H54 (cell line): ENCODE measurements at places on chromosomes 13 and 19.
A peak's percentile ranks its signal among the peaks of the same experiment; 100 is the strongest.

- no peak for DNase-seq
Measured at GRCh38 chr19:1843646-1844394, 4.5 kb downstream of the REXO1 start.

DNA sequence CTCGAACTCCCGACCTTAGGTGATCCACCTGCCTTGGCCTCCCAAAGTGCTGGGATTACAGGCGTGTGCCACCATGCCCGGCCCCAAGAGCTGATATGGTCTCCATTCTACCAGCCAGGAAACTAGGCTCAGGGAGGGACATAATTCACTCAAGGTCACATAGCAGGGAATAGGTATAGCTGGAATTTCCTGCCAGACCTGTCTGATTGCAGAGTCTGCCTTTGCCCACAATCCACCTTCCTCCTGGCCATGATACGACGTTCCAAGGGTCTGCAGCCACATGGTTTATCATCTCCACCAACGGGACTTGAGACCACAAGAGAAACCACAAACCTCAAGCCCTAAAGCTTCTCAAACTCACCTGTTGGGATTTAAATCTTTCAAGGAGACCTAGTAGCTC is 32.0 kb downstream of the ZNRF4 start:
- no peak for DNase-seq

- no peak for DNase-seq
Measured at GRCh38 chr19:51139299-51140014, 2.6 kb upstream of the SIGLEC7 start.

DNA sequence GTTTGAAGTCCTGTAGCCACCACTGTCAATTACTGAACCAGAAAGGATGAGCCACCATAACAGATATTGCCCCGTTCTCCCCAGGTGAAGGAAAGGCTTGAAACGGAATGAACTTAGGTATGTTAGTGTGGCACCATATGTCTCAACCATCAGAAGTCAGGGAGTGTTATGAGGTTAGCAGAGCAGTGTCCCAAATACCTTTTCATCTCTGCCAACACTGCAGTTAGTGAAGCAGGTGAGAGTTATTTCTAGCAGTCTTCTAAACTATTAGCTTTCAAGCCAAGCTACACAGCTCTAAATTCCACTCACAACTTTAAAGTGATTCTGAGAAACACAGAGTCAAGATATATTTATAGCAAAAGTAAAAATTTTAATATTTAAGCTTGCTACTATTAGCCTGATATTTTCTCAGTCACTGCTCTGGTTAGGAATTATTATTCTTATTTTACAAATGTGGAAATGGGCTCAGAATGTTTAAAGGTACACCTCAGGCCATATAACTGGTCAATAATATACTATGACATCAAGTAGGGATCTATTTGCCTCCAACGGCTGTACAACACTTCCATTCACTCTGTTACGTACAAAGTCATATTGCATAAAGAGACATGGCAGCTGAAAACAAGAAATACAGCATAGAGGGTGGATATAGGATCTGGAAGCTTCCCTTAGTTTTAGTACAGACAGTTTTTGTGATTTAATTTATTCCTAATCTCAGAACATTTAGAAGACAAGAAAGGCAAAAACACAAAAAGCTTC is 1527.1 kb upstream of the PRR20A start:
- DNase-seq = no peak

DNA sequence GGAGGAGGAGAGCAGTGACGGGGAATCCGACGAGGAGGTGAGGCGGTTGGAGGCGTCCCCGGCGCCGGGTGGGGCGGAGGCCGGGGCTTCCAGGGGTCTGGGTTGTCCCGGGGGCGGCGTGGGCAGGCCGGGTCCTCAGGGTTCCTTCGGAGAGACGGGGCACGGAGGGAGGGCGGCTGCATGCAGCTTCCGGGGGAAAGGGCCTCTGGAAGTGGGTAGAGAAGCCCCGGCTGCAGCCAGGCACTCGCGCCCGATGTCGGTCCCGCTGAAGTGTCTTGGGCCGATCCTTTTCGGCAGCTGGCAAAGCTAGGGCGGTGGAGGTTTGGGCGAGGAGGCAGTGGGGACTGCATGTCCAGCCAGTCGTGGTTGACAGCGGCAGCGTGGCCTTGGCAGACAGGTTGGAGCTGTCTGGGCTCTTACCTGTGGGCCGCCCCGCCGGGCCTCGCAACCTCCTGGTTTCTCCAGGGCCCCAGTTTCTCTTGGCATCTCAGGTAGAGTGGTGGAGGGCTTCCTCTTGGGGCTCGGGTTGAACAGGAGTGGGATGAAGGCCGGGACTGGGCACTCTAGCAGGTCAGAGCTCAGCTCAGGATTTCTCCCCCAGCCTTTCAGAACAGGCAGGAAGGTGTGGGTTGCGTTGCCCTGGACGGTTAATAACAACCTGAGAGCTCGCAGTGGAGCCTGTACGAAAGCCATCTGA is 690 bp downstream of the KMT2B start:
- peak; percentile 67 for DNase-seq

DNA sequence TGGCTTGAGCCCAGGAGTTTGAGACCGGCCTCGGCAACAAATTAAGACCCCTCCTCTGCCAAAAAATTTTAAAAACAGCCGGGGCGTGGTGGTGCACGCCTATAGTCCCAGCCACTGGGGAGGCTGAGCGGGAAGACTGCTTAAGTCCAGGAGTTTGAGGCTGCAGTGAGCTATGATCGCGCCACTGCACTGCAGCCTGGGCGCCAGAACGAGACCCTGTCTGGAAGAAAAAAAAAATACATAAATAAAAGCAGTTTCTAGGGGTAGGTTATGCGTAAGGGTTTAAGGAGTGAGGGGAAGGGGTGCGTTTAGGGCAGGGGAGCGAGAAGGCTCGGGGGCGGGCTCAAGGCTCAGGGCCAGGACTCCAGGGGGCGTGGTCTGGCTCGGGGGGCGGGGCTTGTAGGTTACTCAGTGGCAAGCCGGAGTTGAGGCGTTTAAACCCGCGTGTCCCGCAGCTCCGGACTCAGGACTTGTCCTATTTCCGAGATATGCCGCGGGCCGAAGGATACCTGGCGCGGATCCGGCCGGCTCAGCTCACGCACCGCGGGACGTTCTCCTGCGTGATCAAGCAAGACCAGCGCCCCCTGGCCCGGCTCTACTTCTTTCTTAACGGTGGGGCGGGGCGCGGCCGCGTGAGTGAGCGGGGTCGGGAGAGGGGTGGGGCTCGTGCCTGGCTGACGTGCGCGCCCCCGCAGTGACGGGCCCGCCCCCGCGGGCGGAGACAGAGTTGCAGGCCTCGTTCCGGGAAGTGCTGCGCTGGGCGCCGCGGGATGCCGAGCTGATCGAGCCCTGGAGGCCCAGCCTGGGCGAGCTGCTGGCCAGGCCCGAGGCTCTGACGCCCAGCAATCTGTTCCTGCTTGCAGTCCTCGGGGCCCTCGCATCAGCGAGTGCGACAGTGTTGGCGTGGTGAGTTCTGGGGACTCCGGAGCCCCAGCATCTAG is 10.7 kb downstream of the SPACA6 start:
- DNase-seq = no peak

- no peak for DNase-seq
Measured at GRCh38 chr19:49710372-49710951, 19.5 kb downstream of the CPT1C start.

DNA sequence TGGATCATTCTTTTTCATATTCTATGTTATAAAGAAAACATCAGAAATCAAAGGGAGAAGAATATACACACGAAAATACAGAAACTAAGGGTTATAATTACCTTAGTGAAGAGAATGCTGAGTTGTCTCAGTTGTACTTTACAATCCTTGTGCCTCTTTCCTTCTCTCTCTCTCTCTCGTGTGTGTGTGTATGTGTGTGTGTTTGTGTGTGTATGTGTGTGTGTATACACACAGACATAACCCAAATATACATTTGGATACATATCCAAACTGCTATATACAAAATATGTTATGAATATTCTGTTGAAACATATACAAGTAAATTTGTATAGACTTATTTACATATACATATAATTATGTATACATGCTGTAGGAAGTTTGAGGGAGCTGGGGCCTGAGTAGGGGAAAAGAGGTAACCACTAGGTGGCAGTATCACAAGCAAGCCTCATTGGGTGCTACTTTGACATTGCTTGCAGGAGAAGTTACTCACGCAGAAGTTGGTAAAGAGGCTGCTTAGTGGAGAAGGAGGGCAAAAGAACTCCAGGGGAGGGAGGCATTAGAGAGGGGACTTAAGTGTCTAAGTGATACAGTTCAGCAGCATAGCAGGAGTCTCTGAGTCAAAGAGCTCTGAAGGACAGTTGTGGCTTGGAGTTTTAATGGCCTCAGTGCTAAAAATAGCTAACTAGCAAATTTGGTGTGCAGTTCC is 465.1 kb upstream of the PCDH20 start:
- DNase-seq = peak; percentile 12

- peak; percentile 85 for DNase-seq
Measured at GRCh38 chr19:1001538-1002166, 1.4 kb downstream of the GRIN3B start.

DNA sequence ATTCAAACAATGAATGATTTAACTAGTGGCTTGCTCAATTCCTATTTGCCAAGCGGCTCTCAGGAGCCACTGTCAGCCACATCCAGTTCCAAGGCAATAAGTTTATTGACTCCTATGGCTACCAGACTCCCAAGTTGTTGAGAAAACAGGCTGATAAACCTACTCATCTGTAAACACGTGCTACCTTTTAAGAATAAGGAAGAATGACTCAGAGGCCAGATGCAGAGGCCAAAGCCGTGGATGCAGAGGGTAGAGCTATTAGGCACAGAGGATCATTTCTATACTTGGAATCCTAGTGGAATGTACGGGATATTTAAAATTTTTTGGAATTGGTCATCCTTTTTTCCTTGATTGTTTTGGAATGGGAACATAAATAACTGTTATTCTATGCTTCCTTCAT is 1921.1 kb downstream of the OLFM4 start:
- no peak for DNase-seq

GRCh38 chr19:28466107-28467045 is 746.6 kb downstream of the UQCRFS1 start:
- DNase-seq = peak; percentile 47

GRCh38 chr13:114043421-114044053 is 69.7 kb upstream of the C13orf46 start:
- peak; percentile 95 for DNase-seq

DNA sequence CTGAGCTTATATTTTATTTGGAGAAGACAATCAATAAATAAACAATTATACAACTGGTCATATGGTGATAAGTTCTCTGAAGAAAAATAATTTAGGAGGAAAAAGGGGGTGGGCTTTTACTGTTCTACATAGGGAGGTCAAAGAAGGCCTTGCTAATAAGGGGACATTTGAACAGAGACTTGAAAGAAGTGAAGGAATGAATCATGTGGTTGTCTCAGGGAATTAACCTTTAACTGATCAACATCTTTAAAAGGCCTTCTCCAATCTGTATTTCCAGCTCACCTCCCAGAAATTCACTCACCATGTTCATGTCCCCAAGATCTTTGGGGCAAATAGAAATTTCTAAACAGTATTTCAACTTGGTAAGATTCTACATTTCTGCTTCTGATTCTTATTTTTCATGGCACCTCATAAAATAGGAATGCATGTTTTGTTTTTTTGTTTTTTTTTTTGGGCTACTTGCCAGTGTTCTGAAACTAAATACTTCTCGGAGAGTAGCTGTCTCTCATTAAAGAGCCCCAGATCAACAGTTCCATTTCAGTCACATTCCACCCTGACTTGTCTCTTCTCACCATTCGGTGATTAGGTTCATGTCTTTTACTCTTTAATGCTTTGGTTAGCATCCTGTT is 19.2 kb upstream of the LPAR6 start:
- DNase-seq = no peak

DNA sequence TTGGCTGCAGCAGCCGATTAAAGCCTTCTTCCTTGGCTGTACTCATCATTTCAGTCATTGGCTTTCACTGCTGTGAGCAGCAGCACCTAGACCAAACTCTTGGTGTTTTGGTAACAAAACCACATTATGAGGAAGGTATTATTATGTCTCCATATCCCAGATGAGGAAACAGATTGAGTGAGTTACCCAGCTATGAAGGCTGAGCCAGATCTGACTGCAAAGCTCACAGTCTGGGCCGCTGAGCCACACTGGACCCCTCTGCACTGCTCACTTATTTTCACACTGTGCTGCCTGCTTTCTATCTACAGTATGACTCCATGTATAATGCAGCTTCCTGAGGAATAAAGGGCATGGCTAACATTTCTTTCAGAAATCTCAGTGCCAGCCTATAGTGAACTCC is 24.5 kb downstream of the CRYL1 start:
- DNase-seq = no peak

- no peak for DNase-seq
Measured at GRCh38 chr13:73932091-73932490, 202.1 kb downstream of the KLF12 start.

DNA sequence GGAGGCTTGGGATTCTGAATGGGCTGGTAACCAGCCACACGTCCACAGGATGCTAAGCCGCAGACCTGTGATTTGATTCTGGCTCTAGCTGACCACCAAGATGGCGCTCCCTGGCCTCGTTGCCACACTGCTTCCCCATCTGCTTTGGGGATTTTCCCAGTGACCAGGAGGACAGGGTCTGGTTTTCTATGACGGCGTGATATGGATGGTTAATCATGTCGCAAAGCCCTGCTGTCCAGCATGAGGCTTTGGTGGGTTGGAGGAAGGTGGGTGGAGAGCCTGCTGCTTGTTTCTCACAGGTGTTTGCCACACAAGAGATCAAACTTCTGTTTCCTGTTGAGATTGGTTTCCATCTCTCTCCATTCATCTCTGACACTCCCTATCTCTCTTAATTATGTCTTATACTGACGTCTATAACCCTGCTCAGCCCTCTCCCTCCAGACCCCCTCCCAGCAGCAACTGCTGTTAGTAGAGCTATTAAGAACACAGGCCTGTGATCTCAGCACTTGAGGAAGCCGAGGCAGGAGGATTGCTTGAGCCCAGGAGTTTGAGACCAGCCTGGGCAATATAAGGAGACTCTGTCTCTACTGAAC is 102.7 kb downstream of the SIPA1L3 start:
- DNase-seq = no peak

- no peak for DNase-seq
Measured at GRCh38 chr13:80164462-80164861, 176.5 kb downstream of the SPRY2 start.

- no peak for DNase-seq
Measured at GRCh38 chr19:29851769-29852521, 40.2 kb downstream of the CCNE1 start.

- DNase-seq = peak; percentile 20
Measured at GRCh38 chr19:23817519-23817918, 58.8 kb upstream of the ZNF681 start.

GRCh38 chr19:53903055-53903680 is 5.9 kb upstream of the CACNG7 start:
- DNase-seq = peak; percentile 65

- no peak for DNase-seq
Measured at GRCh38 chr13:105144936-105145335, 1390.5 kb downstream of the EFNB2 start.

- DNase-seq = no peak
Measured at GRCh38 chr13:50948601-50949000, 39.0 kb downstream of the RNASEH2B start.

- peak; percentile 84 for DNase-seq
Measured at GRCh38 chr19:3450796-3451411, 29.4 kb downstream of the SMIM24 start.
